Esophagus muscularis mucosa (tissue), 4 donors: ENCODE measurements at places on chromosomes 1 and 21. TPM values are rescaled to one million over a fixed set of nuclear protein-coding genes. Genes with fewer than 3 reads are reported as not detected.

DNA sequence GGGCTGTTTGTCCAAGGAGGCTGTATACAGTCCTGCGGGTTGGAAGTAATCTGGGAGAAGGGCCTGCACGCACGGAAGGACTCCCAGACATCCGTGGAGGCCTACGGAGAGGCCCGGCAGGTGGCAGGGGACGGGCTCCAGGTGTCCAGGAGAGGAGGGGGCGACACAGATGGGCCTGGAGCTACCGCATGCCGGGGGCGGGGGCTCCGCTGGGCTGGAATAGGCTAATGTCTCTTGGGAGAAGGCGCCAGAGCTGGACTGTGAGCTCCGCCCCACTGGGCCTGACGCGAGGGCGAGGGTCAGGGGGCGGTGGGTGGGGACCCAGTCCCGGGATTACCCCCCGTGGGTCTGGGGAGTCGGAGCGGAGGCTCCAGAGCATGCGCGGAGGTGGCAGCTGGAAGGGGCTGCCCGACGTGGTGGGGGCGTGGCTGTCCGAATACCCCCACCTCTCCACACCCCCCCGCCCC lies 659 bp downstream of the AGO1 start:
- DNase-seq, result no peak

Gene OLFM3
- 0.42 TPM for total RNA-seq

DNA sequence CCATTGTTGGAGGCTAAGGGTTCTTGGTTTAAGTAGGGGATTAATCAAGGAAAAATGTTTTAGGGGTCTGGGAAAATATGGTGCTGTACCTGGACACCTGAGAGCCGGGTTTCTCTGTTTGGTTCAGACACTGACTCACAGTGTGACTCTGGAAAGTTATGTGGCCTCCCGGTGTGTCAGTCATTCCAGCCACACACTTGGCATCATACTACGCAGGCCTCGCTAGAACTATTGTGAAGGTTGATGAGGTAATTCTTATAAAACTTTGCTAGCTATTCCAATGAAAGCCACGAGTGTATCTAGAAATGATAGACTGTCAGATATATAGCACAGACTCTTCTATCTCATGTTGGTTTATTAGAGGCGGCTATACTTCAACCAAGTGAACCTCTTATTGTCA lies 4.8 kb upstream of the CAMSAP2 start:
- DNase-seq, result no peak

DNA sequence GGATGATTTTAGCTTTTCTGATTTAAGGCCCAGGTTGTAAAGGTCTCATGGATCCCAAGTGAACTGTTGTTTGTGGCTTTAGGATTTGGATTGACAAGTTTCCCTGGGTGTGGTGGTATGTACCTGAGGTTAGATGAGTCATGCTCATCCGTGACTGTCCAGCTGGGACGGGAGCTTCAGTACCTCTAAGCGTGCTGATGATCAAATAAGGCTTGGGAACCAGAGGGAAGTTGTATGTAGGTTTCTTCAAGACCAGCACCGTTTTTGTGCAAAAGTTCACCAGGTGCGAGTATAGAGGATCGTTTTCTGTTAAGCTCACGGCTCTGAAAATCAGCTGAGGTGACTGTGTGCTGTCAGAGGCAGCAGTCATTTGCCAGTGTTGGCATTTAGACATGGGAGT lies 19.8 kb downstream of the PLA2G2E start:
- no peak for DNase-seq

DNA sequence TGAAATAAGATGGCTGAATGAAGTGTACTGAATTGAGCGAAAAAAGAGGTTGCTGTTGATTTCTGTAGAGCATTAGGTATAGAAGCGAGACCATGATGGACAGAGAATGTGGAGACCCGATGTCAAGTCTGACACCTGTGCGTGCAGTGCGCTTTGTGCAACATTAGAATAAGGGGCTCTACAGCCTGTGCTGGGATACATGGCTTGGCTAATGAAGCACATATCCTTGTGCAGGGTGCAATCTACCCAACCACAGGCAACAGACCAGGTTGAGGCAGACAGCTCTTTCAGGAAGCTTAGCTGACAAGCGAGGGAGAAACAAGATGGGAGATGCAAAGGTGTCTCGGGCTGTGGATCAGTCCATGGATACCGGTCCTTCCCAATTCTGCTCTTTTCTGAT lies 18.9 kb downstream of the GPA33 start:
- no peak for DNase-seq

DNA sequence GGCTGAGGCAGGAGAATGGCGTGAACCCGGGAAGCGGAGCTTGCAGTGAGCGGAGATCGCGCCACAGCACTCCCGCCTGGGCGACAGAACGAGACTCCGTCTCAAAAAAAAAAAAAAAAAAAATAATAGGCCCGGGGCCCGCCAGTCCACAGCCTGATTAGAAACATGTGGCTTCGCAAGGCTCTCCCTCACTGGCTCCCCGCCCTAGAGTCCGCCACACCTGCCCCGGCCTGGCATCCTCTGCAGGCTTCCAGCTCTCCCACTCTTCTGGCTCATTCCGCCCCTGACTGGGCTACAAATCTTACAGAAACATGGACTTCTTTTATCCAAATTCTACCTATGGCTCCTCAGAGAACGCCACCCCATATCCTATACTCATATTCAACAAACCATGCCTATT lies 32.4 kb downstream of the PGBD5 start:
- DNase-seq, result no peak

DNA sequence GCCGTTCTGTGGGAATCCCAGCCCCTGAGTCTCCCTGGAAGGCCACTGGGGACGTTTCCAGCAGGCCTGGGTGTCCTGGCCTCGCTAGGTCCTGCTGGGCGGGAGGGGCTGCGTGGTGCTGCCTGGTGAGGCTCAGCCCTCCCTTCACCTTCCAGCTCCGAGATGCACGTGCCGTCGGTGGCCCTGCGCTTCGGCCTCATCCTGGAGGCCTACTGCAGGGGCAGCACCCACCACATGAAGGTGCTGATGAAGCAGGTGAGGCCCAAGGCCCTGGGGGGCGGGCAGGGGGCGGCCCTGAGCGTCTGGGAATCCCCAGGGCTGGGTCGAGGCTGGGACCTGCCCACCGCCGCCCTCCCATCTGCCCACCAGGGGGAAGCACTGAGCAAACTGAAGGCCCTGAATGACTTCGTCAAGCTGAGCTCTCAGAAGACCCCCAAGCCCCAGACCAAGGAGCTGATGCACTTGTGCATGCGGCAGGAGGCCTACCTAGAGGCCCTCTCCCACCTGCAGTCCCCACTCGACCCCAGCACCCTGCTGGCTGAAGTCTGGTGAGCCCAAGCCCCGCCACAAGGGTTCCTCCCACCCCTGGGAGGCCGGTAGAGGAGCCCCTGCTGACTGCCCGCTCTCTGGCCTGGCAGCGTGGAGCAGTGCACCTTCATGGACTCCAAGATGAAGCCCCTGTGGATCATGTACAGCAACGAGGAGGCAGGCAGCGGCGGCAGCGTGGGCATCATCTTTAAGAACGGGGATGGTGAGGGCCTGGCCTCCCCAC lies 70.3 kb downstream of the PIK3CD start:
- DNase-seq, result no peak

DNA sequence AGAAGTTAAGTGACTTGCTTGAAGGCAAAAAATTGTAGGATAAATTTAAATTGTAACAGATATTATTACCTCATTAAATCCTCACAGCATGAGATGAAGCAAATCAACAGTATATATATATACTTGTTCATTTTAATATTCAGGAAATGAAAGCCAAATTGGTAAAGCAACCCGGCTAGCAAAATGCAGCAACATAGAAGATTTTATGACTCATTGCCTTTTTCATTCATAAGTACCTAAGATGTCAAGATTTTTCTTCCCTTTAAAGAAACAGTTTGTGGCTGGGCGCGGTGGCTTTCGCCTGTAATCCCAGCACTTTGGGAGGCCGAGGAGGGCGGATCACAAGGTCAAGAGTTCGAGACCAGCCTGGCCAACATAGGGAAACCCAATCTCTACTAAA lies 190.5 kb upstream of the NRIP1 start:
- DNase-seq, result no peak

DNA sequence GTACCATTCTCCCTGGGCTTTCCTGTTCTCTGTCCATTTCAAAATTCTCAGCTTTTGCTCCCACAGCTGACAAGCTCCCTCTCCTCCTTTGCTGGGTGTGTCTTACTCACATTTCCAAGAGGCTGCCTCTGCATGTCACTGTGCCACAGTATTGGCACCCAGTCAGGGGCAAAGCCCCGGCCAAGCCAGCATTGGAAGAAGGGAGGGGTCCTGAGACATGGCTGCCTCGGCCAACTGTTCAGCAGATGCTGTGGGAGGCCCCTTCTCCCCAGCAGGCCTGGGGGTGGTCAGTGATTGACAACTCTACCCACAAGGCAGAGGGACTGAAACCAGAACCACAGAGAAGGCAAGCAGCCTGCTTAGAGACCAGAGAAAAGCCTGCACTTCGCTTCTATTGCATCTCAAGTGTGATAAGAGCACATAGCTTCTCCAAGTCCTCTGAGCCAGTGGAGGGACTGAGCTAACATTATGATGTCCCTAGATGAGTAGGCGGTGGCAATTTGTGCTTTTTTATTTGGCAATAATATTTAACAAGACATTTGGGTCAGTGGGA lies 294.1 kb downstream of the SIPA1L2 start:
- DNase-seq, result no peak

Gene CRYBG2
- total RNA-seq, result 0.86 TPM

Gene ATP1A4
- 0.17 TPM for total RNA-seq

GRCh38 chr1:88088481-88088880 lies 595.6 kb upstream of the PKN2 start:
- no peak for DNase-seq

DNA sequence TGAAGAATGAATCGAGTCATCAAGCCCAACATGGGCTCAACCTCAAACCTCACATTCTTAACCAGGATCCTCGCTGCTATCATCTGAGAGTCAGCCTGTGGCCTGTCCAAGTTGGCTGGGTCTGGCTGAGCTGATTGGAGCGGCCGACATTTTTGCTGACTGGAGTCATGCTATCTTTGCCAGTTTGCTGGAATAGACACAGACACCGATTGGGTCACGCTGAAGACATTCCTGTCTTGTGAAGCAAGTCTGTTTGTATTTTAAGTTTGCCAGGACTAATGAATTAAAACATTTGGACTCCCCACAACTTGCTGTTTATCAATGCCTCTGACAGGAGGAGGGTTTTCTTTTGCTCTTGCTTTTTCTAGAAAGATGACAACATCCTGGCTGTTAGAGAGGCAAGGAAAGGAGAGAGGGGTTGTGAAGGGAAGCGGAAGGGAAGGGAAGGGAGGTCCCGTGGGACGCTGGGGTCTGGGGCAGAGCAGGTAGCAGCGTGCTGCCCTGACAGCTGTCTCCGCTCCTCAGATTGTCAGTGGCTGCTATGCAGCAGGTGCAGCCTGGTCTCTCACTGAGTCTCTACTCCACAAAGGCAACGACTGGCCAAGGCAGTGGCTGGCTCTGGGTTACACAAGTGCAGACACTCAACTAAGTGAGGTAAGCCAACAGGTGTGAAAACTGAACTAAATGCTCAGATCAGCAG lies at the start of gene MAP3K7CL:
Gene MAP3K7CL, plus strand, starts transcription at position 375 of the 700 bp plus-strand sequence. CDS start 2,701 bp downstream, outside the sequence.
- no peak for DNase-seq

Gene SLAMF6
- total RNA-seq, result 1.3 TPM

DNA sequence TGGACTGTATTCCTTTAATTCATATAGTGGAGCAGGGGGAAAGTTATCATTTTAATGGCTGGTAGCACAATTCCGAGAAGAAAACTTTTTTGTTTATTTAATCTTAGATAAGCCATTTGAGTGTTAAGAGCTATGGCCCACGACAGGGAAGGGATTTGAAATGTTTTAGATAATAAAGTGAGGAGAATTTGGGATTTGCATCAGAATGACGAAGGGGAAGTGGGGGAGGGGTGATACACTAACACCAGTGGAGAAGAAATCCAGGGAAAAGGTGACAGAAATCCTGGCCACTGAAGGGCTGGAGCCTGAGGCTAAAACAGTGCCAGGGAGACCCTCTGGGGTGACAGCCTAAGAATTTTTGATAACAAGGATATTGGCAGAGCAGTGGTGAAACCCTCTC lies 21.0 kb downstream of the LEPR start:
- no peak for DNase-seq

DNA sequence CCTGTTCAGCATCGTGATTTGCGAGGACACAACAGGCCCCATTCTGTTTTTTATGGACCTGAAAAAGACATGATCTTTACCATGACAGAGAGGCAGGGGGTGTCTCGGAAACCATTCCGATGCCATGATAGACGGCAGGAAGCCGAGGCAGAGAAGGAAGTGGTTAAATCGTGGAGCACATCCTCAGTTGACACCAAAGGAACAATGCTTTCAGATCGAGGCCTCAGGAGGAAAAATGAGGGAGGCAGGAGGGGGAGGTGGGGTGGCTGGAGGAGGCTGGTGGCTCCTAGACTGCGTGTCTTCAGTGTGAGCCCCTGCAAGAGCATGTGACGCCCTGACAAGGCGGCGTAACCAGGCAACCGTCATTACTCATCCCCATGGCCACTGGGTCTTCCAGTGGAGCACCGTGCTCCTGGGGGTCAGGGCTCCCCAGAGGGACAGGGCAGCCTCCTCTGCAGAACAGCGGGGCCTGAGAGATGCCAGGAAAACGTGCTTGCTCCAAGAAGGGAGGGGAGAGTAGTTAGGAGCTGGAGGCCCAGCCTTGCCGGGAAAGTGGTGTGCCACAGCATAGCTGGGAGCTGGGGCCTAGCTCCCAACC lies 172.8 kb upstream of the TMEM51 start:
- DNase-seq, result no peak

DNA sequence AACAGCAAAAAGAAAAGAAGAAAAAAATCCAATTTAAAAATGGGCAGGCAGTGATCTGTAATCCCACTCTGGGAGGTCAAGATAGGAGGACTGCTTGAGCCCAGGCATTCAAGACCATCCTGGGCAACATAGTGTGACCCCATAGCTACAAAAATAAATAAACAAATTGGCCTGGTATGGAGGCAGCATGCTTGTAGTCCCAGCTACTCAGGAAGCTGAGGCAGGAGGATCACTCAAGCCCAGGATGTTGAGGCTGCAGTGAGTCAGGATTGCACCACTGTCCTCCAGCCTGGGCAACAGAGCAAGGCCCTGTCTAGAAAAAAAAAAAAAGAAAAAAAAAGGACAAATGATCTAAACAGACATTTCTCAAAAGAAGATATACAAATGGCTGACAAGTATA lies 99.6 kb downstream of the EIF4G3 start:
- no peak for DNase-seq
